ENCODE measurements at places on chromosomes 12 and 14.

- no peak for DNase-seq
Measured at GRCh38 chr14:66101662-66102061, 384.5 kb upstream of the CCDC196 start.

- no peak for DNase-seq
Measured at GRCh38 chr12:24943947-24944600, 4.8 kb downstream of the BCAT1 start.

DNA sequence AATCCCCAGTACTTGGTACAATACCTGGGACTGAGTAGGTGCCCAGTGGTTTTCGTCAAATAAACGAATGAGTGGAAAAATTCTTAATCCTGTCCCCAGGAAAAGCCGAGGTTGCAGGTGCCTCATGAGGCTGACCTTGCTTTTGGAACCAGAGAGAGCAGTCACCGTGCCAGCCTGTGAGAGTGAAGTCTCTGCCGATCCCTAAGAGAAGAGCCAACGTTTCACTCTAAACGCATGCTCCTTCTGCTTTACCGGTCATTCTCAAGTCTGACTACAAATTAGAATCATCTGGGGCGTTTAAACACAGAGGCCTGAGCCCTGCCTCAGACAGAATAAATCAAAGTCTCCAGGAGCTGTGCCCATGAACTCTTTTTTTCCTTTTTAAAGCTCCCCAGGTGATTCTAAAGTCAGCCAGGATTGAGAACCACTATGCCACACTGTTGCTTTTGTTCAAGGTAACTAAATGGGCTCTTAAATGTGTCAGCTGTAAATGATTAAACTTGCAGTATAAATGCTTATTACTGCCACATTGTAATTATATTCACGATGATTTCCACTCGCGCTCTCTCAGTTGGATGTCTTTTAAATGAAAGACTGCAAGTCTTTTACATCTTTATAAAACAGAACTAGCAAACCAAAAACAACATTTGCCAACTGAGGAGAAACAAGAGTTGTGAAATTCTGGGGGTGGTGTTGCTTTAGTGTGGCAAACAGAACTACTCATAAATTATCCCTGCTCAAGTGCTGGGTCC is 26.9 kb downstream of the TCP11L2 start:
- DNase-seq: no peak

GRCh38 chr12:49105504-49106084 is 5.1 kb downstream of the LMBR1L start:
- no peak for DNase-seq

- DNase-seq: no peak
Measured at GRCh38 chr14:64422756-64423155, 34.6 kb downstream of the MTHFD1 start.

DNA sequence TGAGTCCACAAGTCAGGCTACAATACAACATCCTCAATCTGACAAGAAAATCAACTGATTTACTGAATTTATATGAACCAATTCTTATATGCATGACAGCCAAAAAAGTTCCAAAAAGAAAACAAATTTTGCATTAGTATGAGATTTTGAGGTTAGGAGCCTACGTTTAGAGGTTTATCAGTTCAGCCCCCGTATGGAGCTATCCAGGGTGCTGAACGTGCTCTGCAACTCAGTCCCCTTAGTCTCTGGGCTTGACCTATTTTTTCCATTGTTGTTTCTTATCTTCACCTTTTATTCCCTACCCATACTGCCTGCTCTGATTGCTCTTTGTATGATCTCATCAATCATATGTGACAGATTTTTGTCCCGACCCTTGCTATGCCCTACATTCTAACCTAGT is 693.0 kb downstream of the NRXN3 start:
- DNase-seq: no peak

DNA sequence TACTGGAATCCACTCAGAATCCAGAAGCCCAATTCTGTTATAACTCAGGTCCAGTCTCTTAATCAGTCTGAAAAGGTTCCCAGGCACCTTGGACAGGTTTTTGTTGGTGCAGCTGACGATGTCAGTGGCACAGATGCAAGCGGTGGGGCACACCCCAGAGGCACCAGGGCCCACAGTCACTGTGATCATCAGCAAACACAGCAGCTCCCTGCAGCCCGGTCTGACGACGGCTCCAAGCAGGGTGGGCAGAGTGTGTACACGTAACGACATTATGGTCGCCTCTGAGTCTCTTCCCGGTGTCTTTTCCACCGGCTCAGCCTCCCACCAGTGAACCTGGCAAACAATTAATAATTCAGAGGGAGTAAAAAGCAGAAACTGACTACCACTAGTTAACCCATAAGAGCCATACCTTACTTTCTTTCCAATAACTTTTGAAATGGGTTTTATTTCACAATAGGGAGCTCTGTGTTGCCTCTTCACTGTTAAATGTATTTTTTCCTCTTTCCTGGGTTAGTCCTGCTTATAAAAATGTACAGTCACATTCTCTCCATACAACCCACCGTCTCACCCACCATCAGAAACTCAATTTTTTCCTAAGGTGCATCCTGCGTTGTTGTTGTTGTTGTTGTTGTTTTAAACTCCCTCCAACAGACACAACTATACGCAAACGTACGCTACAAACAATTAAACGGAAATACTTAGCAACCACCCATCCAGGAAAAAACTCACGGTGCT is 521 bp upstream of the PCED1B start:
- DNase-seq: no peak

GRCh38 chr12:95896846-95897245 is 38.1 kb downstream of the SNRPF start:
- DNase-seq: no peak

DNA sequence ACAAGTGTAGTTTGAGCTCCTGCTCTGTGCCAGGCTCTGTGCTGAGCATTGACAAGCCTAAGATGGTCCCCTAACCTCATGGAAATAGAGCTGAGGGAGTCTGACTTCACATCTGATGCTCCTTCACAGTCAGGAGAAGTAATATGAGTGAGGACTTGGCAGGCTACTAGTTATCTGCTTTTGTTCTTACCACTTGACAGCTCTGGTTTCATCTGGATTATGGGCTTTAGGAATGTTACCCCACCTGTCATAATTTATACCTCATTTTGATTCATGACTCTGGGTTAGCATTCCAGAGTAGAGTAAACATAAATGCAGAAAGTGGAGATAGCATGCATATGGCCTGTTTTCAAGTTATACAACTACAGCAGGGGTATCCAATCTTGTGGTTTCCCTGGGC is 40.5 kb downstream of the ATP6V1D start:
- no peak for DNase-seq

GRCh38 chr12:106084014-106084671 is 54.6 kb downstream of the NUAK1 start:
- no peak for DNase-seq

- no peak for DNase-seq
Measured at GRCh38 chr12:72230589-72230988, 41.6 kb upstream of the TRHDE start.

DNA sequence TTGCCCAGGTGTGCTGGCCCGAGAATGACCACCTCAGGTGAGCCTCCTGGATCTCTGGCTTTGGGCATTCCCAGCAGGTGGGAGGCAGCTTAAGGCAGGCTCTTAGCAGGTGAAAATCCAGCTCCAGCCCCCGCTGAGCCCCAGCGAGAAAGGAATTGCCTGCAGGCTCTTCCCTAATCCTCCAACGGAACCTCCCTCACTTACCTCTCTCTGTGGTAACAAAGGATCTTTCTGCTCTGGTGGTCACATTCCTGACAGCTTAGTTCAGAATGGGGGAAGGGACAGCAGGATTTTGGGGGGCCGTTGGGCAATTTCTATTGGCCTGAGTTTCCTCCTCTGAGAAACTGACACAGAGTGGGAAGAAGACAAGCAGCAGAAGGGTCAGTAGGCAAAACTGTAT is 116.0 kb upstream of the LHX5 start:
- no peak for DNase-seq

GRCh38 chr12:7161327-7161726 is 28.2 kb upstream of the PEX5 start:
- no peak for DNase-seq

DNA sequence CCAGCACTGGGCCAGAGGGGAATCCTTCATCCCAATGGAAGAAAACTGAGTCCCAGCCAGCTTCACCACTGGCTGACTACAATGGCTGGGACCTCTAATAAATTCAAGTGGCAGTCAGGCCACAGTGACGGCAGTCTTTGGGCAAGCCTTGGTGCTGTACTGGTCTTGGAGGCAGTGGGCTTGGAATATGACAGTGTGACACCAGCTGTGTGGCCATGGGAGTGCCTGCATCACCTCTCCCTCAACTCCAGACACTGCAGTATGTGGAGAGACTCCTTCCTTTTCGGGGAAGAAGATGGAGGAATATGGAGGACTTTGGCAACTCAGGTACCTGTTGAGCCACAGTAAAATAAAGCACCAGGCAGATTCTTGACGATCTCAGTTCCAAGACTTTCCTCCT is 16.0 kb upstream of the CD163L1 start:
- DNase-seq: no peak

GRCh38 chr12:42790761-42791151 is 201.2 kb upstream of the PRICKLE1 start:
- DNase-seq: no peak

DNA sequence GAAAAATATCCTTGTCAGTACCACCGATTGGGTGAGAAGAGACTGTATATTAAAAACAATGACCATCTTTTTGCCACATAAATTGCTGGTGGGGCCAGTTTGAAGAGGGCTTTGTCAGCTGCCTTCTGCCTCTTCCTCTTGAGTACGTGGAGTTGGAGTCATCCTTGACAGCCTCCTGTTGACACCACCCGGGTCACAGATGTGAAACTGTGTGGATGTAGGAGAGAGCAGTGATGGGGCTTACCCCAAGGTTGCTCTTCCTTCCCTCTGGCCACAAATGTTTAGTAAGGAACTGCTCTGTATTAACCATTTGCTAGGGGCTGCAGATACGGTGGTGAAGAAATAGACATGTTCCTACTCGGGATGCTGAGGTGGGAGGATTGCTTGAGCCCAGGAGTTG is 12.2 kb downstream of the PTPN11 start:
- no peak for DNase-seq

GRCh38 chr14:61174441-61174891 is 106.7 kb downstream of the TMEM30B start:
- no peak for DNase-seq

DNA sequence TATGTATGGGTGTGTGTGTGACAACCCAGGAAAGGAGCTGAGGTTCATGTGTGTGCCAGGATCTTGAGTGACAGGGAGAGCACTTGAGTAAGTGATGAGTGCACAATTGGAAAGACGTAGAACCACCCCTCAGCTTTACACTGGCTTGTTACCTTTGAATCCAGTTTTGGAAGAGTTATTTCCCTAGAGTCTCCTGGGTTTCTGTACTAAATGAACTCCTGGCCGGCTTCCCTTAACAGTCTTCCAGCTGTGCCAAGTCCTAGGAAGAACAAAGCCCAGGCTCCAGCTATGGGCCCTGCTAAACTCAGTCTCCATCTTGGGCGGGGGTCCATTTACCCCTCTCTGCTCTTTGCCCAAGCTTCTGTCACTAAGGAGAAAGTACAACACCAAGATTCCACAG is 19.7 kb upstream of the NR1H4 start:
- no peak for DNase-seq

GRCh38 chr12:60279221-60279620 is 683.4 kb downstream of the SLC16A7 start:
- DNase-seq: no peak

- no peak for DNase-seq
Measured at GRCh38 chr14:69066396-69067171, 86.3 kb downstream of the DCAF5 start.

- DNase-seq: no peak
Measured at GRCh38 chr14:37466623-37467088, 128.4 kb downstream of the FOXA1 start.

GRCh38 chr12:105741786-105742566 is 396.8 kb downstream of the NUAK1 start:
- no peak for DNase-seq

DNA sequence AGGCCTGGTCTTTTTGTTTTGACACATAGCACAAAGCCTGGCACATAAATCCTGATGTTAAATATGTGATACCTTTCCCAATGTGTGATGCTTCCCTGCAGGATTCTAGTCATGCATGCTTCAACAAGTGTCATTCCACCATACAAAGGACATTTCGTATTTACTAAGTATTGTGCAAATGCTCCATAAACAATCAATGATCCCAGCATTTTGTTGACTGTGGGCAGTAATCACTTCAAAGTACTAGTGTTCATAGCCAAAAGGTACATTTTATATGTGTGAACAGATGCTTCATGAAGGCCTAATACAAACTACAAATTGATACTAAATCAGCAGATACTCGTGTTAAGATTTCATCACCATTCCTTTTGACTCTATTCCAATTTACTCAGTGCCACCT is 4.4 kb downstream of the CCNB1IP1 start:
- no peak for DNase-seq

Measured in vagina (tissue), 2 donors.